ENCODE measurements at places on chromosomes 4 and X.

DNA sequence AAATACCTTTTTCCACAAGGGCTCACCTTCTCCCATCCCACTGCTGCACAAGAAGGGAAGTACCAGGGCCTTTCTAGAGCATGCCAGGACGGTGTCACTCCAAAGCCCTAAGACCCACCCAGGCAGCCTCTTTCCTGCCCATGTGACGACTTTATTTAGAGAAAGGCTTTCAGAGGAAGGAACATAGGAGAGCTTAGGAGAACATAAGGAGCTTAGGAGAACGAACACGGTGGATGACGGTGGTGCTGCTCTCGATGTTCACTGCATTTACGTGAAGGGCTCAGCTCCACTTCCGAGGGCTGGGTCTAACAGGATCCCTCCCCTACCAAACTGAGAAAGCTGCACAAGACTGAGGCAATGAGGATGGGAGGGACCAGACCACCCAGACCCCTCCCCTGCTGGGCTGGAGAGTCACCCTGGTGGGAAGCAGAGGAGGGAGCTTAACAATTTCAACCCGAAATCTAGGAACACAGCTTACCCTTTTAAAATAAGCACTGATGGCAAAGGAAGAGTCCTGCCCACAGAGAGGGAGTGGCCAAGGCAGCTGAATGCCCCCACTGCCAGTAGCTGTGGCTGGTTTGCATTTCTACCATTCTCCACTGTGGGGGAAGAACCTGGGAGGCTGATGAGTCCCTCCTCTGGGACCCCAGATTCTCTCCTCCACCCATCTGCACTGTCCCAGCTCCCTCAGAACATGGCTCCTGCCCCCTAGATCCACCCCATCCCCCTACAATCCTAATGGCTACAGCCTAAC is 29.8 kb downstream of the ZFYVE28 start:
- DNase-seq, result no peak

DNA sequence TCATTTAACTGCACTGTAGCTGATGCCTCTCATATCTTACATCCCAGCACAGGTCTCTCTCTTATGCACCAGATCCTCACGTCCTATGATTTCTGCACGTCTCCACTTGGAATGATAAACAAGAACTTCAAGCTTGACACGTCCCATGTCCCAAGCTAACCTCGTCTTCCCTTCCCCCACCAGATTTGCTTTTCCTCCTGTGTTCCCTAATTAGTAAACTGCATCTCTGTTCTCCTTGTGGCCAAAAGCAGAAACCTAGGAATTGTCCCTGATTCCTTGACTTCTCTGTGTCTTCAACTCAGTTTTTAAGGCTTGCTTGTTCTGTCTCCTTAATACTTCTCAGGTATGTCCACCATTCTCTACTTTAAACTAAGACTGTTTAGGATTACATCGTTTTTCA is 171.9 kb downstream of the BMPR1B start:
- no peak for DNase-seq

DNA sequence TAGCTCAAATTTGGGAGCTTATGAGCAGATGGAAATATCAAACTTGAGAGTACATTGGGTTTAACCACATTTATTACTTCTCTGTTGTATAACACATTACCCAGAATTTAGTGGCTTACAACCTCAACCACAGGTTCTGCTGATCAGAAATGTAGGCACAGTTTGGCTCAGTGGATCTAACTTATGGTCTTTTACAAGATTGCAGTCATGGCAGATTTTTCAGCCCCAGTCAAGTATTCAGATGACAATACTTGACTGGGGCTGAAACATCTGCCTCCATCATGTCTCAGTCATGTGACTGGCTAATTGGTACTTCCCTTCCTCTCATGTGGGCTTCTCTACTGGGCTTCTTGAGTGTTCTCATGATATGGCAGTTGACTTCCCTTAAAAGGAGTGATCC is 44.0 kb upstream of the ADAD1 start:
- DNase-seq, result no peak

GRCh38 chrX:121455890-121456289 is 408.5 kb downstream of the GLUD2 start:
- no peak for DNase-seq

GRCh38 chr4:3730422-3731190 is 35.6 kb upstream of the ADRA2C start:
- DNase-seq, result no peak
